H4 (cell line): ENCODE measurements at places on chromosomes 2 and 18. TPM values are rescaled to one million over a fixed set of nuclear protein-coding genes. Genes with fewer than 3 reads are reported as not detected.

The RMND5A gene
- 19.2 and 23.2 TPM in 2 replicates for total RNA-seq

The SERTAD2 gene
- 4.9 and 6.9 TPM in 2 replicates for total RNA-seq

The SEMA4F gene
- total RNA-seq: 6.5 and 6.8 TPM in 2 replicates

The CIDEA gene
- not detected in 2 replicates for total RNA-seq

The CREG2 gene
- total RNA-seq: not detected in 2 replicates

The LDLRAD4 gene
- 5.5 and 6.9 TPM in 2 replicates for total RNA-seq

The EPAS1 gene
- total RNA-seq: 30.5 and 31.6 TPM in 2 replicates

The EPB41L3 gene
- total RNA-seq: 10.3 and 14.1 TPM in 2 replicates

The MBP gene
- total RNA-seq: 0.35 TPM in 1 of 2 replicates, not detected in the other

The ERFE gene
- total RNA-seq: 4.3 and 6.2 TPM in 2 replicates

The SNTG2 gene
- not detected in 2 replicates for total RNA-seq

The PROM2 gene
- 0.10 and 0.35 TPM in 2 replicates for total RNA-seq

The HK2 gene
- total RNA-seq: 4.3 and 6.0 TPM in 2 replicates

The SALL3 gene
- total RNA-seq: 0.08 TPM in 1 of 2 replicates, not detected in the other

The KIF5C gene
- 1.7 and 2.6 TPM in 2 replicates for total RNA-seq

DNA sequence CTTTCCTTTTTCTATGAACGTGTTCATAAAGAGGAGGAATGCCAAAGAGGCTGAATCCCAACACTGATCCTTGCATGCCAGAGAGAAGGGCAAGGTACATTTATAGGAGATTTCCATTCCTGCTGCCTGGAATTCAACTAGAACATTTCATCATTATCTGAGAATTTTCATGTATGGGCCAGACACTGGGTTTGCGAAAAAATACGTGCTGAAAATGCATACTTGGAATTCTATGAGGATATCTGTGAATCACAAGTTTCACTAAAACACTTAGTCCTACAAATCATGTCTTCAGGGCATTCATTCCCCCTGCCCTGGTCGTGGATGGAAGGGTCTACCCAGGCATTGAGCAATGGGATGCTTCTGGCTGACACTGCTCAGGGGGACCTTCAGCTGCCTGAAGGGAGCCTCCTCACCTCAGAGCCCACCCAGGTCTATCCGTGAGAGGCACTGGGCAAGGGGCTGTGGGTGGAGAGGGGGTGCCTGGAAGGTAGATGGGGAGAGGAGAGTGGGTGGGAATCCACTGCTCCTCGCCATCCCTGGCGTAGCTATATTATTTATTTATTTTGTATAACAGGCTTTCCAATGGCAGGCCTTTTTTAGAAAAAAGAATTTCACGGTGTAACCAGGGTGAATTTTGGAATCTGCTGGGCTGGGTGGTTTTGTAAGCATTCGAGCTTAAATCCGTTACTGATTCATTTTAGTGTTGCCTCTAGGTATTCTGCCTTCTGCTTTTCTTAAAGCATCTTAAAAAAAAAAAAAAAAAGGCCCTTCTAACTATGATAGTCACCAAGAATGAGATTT lies 560.6 kb upstream of the ID2 start:
- no peak for DNase-seq

GRCh38 chr2:128307595-128307994 lies 11.1 kb downstream of the HS6ST1 start:
- no peak for DNase-seq

DNA sequence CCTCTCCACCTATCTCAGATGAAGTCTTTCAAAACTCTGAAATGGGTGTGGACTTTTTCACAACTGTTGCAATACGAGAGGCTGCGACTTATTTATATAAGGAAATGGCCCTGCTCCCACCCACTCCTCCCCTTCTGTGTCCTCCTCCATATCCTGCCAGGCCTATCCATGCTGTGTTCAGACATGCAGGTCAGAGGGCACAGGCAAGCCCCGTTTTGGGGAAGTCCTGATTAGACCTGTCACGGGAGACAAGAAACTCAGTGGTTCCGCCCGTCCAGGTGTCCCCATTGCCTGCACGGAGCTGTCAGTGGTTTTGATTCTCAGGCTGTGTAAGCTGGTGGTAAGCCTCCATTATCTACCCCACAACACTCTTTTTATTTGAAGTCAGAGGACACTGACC lies 99.6 kb upstream of the MGAT5 start:
- DNase-seq: no peak

- DNase-seq: no peak
Observed at GRCh38 chr2:27496357-27497287, at the start of gene GCKR. TSS of gene GCKR (plus strand) at chr2:27496839. CDS start at chr2:27496905, 66 bp downstream.

GRCh38 chr2:162521871-162522650 lies 178.1 kb downstream of the GCA start:
- DNase-seq: no peak

- DNase-seq: no peak
Observed at GRCh38 chr2:71610671-71611070, 157.3 kb downstream of the DYSF start.

GRCh38 chr18:76604935-76605240 lies 109.8 kb upstream of the ZNF516 start:
- no peak for DNase-seq

- DNase-seq: no peak
Observed at GRCh38 chr2:233029321-233029720, 3.2 kb upstream of the NEU2 start.

DNA sequence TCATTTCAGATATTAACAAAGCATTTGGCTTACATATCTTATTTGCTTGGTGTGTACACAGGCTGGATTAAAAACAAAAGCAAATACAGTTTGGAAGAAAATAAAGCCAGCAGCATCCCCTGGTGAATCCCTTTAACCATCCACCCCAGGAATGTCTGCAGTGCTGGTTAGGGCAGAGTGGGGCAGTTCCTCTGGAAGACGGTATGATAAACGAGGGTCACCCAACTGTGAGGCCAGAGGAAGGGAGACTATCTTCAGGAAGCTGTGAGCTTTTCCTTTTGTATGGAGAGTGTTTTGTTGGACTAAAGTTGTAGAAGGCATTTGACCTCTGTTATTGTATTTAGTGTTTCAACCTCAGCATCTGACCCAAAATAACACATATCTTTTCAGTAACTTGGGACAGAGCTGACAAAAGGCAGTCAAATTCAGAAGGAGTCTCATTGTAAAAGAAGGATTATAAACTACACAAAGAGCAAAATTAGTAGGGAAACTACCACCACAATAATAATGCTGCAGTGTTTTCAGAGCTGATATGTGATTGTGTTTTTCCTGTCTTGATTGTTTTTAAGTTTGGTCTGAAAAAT lies 159.1 kb downstream of the FMNL2 start:
- DNase-seq: no peak

- no peak for DNase-seq
Observed at GRCh38 chr2:201929281-201930026, 104.2 kb upstream of the FZD7 start.

DNA sequence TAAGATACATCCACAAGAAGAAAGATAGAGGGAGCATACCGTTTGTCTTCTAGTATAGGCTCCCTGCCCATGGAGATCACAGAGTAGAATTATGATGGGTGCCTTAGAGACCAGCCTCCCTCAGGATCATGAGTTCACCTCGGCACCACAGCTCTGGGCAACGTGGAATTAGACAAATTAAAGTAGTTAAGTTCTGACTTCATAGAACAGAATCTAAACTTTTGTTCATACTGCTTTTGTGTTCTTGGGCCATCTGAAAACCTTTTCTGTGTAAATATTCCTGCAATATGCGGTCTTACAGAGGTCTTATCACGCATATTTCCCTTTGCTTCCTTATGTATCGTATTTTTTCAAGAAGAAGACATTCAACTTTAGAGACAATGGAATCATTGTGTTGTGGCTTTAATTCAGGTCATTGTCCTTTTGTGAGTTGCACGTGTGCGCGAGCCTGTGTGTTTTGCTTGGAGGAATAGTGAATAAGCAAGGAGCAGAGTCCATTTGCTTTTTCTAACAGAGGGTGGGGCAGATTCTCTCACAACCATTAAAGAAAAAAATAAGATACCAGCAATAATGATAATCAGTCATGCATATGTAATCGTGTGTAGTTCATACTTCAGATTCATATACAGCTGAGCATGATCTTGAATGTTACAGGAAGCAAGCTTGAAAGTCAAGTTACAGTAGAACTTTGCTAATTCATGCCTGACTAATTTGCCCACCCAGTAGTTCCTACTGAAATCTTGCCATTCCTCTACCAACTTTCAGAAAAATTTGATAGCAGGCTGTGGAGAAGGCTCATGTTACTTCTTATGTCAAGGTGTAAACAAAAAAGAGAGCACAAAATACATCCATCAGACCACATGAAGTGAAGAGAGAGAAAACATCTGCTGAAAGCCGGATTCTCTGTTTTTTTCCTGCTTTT lies 243.6 kb downstream of the NEDD4L start:
- DNase-seq: peak; percentile 24

DNA sequence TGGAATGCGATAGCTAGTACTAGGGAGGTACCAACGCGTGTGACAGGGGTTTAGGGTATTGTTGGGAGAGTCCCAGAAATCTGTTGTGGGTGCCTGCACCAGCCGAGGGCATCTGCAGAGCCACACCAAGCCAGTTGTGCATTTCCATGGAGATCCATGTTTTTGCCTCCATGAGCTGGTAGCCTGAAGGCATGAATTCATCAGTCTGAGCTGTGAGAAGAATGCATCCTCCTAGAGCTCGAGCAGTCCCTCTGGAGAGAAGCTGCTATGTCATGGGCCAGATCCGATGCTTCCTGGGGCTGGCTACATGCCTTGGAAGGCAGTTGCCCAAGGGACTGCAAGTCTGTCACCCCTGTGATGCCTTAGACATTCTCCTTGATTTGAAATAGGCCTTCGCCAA lies 57.9 kb downstream of the LIPG start:
- DNase-seq: no peak

DNA sequence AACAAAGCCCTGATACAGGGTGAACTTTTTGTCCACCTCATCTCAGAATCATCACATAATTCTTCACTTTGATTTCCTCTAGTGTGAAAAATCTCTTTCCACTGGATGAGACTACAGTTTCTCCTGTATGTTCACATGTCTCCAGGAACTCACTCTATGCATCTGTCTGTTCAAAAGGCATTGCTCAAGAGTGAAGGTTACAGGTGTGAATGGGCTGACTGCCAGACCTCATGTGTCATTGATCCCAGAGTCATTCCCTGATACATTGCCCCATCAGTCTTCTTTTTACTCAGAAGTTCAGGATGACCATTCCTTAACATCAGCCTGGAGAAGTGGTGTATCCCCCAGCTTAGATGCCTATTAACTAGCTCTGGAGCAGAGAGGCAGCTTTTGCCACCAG lies 4.4 kb upstream of the DSC3 start:
- no peak for DNase-seq

DNA sequence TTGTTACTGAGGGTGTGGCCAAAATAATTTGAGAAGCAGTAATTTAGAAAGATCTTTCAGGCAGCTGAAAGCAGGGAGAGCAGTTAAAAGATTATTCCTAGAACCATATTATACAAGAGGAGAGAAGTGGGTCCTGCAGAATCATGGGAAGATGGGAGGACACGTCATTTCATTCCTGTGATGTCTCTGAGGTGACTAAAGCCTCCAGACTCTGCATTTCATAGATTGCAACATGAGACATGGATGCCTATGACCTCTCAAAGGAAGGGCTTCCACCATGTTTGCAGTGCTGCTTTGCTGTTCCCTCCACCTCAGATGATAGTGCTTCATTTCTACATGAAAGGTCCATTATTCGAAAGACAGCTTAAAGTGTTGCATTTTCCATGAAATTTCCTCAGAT lies 788.4 kb downstream of the TSN start:
- peak; percentile 7 for DNase-seq

DNA sequence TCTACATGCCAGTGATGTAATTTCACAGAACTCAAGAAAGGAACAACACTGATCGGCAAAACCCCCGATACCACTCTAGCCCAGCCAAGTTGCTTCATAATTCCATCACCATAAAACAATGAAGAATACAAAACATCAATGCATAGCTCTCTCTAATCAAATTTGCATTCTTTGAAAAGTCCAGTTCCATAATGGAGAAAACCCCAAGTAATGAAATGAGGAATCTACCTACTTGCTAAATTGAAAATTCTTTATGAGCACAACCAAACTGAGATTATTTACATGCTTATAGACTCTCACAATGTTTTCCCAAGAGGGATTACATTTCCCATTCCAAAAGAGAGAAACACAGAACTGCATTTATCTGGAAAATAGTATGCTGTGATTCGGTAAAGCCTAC lies 186.5 kb downstream of the NR4A2 start:
- DNase-seq: no peak

GRCh38 chr2:207202645-207203044 lies 36.9 kb upstream of the KLF7 start:
- DNase-seq: peak; percentile 16

DNA sequence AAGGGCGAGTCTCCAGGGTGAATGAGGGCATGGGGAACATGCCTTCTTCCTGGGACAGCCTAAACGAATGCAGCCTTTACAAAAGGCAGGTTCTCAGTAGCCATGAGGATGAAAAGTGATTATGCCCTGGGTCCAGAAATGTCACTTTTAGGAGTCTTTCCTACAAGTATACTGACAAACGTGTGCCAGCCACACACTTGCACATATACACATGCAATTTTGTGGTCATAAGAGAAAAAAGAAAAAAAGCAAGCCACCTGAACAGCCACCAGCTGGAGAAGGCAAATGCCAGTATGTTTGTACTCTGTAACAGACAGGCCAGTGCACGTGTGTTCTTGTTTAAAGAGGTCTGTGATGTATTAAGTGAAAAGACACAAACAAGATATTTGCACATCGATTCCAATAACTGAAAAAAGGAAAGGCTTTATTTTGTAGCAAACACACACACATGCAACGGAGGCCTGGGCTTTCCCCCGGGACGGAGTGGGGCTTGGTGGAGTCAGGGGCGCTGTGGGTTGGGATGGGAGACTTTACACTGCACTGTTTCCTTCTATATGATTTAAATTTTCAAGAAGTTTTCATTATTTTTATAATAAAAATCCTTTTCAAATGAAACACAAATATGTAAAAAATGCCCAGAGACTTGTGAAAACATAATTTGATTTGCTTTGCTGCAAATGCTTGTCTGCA lies 108.4 kb downstream of the FAM210A start:
- no peak for DNase-seq

DNA sequence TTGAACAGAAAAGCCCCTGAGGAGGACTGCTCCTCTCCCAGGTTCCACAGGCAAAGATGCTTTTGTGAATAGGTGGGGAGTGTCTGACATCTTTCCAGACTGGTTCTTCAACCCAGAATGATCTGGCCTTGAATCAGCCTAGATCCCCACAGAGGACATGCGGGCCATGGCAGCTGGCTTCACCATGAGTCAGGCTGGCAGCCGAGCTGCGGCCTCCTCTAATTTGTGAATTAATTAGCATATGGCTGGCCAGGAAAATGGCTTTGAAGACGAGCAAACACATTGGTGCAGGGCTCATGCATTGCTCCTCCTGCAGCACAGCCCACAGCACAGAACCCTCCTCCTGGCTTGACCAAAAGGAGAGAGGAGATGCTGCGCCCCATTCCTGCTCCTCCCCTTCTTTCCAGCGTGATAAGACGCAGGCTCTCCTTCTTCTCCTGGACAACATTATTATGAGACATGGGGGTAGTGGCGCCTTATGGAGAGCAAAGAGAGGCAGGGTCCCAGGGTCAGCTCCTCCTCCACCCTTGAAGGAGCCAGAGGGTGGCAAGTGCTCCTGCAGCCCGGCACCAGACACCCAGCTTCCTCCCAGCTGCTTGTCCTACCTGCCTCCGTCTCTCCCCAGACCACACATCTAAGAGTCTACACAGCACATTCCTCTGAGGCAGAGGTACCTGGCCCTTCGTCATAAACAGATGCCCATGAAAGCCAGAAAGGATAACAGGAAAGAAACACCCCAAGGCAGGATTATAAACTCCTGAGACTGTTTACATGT lies 66.7 kb downstream of the EDAR start:
- DNase-seq: no peak

- DNase-seq: no peak
Observed at GRCh38 chr18:38790303-38790702, 1224.7 kb upstream of the CELF4 start.

- no peak for DNase-seq
Observed at GRCh38 chr2:126627643-126628042, 28.3 kb upstream of the GYPC start.
